ENCODE measurements at places on chromosomes 7 and 10.

DNA sequence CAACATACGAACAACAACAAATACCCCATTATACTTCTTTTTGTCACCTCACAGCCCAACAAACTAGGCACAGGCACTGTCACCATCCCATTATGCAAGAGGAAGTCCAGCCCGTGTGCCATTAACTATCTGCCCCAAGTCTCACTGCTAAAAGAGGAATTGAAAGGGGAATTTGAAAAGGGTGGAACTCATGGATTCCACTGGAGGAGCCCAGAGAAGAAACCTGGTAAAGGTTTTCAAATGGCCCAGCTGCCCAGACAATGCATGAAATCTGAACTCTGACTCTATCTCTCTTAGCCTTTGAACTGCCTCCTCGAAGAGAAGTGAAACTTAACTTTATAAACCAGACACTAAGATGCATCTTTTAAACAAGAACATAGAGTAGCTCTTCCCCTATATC lies 130.0 kb downstream of the PLXNA4 start:
- no peak for DNase-seq

- DNase-seq, result no peak
Observed at GRCh38 chr10:100021322-100021721, 11.6 kb upstream of the DNMBP start.

DNA sequence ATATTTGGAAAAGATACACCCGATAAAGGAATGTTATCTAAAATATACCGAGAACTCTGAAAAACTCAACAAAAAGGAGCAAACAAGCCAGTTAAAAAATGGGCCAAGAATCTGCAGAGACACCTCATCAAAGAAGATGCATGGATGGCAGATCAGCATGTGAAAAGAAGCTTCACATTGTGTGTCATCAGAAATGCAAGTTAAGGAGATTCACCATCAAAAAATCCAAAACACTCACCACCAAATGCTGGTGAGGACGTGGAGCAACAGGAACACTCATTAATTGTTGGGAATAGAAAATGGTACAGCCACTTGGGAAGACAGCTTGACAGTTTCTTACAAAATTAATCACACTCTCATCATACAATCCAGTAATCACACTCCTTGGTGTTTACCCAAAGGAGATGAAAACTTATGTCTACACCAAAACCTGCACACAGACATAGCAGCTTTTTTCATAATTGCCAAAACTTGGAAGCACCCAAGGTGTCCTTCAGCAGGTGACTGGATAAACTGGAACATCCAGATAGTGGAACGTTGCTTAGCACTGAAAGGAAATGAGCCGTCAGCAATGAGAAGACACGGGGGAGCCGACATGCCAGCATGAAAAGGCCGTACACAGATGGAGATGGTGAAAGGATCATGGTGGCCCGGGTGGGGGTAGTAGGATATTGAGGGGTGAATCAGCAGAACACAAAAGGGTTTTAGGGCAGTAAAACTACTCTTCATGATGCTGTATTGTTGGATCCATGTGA lies 27.9 kb upstream of the PWWP2B start:
- no peak for DNase-seq

DNA sequence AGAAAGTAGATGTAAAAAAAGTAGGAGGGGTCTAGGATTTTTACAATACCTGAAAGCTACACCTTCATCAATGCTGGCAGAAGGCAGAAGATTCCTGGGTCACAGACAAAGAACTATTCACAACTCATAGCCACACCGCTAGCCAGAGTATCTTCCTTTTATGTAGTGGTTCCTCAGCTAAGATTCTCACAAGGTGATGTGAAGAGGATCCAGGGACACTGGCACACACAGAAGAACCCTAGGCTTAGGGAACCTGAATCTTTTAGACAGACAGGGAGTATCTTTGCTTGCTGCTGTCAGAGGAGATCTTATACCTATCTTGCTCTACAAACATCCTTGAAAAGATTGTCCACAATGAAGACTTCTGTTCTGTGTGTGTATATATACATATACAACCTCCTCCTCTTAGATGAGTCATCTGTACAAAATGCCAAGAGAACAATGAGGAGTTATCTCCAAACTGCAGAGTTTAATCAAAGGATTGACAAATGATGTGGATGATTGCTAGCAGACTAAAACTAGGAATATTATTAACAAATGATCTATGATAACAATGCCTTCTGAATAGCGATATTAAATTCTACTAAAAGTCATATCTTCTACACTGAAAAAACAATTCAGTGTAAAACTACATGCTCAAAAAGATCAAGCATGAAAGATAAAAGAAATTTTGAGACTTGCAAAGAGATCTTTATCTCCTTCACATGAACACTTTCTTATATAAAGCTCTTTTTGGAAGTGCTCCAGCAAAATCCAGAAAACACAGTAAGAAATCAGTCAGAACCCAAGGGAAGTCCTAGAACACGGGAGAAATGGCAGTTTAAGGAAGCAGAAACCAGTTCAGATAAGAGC lies 409.3 kb downstream of the PARD3 start:
- no peak for DNase-seq

GRCh38 chr10:80041162-80041561 lies 37.3 kb upstream of the TMEM254 start:
- no peak for DNase-seq

- no peak for DNase-seq
Observed at GRCh38 chr10:42431095-42431494, 207.3 kb downstream of the ZNF33B start.

DNA sequence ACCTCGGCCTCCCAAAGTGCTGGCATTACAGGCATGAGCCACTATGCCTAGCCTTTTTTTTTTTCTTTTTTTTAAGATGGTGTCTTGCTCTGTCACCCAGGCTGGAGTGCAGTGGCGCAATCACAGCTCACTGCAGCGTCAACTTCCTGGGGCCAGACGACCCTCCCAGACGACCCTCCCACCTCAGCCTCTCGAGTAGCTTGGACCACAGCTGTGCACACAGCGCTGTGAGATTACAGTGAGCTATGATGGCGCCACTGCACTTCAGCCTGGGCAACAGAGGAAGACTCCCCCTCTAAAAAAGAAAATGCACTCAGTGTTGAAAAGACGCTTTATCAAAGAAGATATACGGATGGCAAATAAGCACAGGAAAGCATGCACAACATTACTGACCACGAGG lies 16.5 kb upstream of the WIPI2 start:
- DNase-seq, result no peak

DNA sequence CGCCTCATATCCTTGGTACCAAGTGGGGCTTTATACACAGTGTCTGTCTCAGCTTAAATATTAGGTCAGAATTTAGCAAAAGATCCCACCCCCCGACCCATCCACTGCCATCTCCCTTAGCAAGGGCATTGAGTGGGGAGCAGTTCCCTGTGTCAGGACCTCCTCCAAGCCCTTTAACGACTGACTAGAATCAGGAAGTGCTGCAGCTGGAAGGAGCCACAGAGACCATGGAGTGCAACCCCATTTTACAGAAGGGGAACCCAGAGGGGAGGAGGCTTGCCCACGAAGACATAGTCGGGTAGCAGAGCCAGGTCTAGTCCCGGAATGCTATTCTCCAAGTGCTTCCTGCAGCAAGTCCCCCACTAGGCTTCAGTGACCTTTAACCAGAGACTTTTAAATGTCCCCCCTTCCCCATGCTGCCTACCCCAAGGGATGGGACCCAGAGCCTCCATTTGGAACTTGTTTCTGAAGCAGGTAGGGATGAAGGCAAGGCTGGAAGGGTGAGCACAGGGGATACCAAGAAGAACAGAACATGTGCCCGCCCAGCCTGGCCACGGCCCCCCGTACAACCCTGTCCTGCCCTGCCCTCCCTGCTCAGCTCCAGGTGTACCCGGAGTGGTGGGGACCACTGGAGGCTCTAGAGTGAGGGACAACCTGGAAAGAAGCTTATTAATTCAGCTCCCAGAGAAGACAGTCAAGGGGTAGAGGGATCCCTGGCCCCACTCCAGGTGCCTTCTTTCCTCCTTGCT lies 41.3 kb downstream of the C10orf105 start:
- no peak for DNase-seq

DNA sequence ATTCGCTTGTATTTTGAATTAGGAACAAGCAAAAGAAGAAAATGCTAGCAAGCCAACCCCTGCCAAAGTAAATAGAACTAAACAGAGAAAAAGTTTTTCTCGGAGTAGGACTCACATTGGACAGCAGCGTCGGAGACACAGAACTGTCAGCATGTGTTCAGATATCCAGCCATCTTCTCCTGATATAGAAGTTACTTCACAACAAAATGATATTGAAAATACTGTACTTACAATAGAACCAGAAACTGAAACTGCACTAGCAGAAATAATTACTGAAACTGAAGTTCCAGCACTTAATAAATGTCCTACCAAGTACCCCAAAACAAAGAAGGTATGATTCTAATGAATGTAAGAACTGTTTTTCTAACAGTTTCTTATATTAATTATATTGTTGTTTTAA lies 87.9 kb downstream of the KMT2E start:
- no peak for DNase-seq

GRCh38 chr7:27187475-27188385 lies 2.7 kb upstream of the HOXA11 start:
- DNase-seq, result peak; percentile 6

DNA sequence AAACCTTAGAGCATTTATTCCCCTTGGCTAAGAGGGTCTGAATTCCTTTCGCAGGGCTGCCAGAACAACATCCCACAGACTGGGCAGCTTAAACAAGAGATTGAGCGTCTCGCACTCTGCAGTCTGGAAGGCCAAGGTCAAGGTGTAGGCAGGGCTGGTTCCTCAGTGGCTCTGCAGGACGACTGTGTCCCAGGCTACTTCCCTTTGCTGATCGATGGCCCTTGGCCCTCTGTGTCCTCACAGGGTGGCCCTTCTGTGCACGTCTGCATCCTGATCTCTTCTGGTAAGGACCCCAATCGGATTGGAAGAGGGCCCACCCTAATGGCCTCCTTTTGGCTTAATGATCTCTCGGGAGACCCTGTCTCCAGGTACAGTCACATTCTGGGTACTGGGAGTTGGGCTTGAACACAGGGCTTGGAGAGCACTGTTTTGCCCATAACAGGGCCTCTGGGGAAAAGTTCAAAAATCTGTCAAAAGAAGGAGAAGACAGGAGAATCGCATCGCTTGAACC lies 35.1 kb upstream of the DNAJB6 start:
- no peak for DNase-seq

DNA sequence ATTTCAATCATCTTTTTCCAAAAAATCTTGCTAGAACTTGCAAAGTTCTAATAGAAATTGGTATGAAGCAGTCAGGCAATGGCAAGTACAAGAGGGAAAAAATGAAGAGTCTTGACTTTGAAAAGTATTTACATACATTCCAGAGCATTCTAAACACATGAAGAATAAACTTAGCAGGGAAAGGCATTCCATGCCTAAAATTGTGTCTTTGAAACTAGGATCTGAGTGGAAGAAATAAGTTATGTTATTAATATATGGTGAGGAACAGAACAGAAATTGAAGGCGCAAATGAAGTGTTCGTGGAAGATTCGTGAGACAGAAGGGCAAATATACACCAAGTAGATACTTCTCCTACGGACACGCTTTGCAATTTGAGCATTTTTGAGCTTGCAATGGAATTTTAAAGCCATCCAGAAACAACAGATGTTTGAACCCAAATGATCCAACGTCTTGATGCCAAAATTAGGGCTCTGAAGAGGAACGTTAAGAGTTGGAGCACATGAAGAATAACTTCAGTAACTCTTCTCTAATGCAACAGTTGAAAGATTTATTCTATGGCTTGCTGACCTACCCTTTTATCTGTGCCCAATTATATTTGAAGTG lies 40.6 kb upstream of the SEPTIN7 start:
- DNase-seq, result no peak

DNA sequence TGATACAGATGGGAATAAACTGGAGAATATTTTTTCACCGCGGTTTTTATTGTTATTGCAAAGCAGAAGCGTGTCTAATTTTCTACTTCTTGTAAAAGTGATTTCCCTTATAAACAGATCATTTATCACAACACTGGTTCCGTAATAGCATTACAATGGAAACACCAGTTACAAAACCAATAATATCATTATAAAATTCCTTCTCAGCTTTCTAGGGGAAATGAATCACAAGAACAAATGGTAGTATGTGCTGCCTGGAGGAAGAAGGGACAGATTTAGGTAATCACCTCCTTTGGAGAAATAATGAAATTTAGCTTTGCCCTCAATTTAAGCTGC lies 2.4 kb upstream of the CCDC6 start:
- DNase-seq, result no peak

GRCh38 chr10:121696854-121697253 lies 98.6 kb upstream of the FGFR2 start:
- no peak for DNase-seq

- DNase-seq, result no peak
Observed at GRCh38 chr7:132537456-132538145, 38.7 kb downstream of the PLXNA4 start.

- no peak for DNase-seq
Observed at GRCh38 chr7:47326220-47326619, 255.7 kb downstream of the TNS3 start.

DNA sequence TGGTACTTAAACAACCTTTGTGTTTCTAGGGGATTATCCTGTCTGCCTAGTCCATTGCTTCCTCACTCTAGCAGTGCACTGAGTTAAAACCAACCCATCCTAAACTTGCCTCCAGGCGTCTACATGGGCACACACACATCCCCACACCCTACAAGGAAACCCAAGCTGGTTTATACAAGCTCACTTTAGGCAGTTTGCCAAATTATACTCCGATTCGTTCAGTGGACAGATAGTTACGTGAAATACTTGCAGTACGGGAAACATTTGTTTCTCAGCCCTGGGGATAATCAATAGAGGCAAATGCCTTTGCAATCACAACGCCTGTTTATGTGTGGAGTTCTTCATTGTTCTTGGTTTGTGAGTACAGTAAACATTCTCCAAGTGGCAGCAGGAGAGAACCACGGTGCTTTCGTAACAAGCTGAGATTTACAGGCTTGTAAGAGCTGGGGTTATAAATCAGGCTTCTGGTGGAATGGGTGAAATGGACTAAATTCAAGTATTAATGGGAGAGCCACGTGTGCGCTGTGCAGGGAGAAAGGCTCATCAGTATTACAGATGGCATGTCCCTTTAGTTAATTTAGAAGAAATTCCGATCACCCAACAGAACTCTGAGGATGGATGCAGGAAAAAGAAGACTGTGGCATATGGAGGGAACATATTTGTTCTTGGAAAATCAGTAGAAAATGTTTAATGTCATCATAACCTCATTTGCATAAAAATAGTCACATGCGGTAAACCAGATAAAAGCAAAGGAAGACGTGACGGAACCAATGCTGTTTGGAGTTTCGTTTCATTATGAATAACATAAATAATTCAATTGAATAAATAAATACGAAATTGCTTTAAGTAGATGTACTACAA lies 217.1 kb downstream of the GALNT17 start:
- DNase-seq, result no peak

DNA sequence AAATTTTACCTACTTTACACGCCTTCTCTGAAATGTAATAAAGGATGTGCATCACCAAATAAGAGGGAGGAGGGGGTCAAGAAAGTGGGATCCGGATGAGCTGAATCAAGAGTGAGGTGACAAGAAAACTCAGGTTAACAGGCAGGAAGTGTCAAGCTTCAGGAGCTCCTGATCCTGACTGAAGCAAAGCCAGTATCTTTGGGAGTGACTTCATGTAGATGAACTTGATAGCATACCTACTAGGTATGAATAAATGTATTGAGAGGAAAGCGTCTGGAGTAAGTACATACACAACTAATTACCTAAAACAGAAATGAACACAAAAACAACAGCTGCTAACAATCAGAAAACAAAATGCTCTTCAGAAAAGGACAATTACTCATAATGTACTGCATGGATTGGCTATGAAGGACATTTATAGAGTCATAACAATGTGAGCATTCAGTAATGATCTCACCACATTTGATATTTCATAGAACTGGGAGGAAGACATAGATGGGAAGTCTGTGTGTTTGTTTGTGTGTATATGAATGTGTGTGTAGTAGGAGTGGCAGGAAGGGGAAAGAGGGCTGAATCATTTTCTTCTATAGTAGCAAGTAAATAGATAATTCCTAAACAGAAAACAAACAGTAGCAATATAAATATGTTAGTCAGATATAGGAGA lies 29.4 kb downstream of the PRKG1 start:
- no peak for DNase-seq

All from omental fat pad (tissue), 4 donors.